Ureter (tissue), 1 donor: ENCODE measurements at places on chromosomes 11 and 22.

DNA sequence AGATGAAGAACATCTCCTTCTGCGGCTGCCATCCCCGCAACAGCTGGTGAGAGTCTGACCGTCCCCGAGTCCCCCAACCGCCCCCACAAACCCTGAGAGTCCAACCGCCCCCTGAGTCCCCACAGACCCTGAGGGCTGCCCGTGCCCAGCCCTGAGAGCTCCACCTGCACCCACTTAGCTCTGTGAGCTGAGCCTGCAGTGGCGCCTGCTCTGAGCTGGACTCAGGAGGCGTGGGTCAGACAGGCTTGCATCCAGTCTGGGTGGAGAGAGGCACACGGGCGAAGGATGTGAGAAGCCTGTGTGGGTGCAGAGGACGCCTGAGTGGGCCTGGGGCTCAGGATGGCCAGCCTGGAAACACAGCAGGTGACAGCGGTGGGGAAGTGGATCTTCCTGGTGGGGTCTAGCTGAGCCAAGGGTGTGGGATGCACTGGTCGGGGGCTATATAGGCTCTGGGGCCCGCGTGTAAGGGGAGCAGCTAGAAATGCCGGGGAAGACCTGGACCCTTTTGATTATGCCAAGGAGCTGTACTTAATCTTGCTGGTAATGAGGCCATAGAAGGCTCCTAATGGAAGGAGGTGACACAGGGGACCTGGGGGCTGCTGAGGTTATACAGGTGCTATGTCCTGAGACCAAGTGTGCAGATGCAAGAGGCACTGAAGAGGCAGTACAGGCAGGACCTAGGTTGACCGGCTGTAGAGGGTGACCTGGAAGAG lies 6.5 kb downstream of the MAPK8IP2 start:
- DNase-seq: no peak

DNA sequence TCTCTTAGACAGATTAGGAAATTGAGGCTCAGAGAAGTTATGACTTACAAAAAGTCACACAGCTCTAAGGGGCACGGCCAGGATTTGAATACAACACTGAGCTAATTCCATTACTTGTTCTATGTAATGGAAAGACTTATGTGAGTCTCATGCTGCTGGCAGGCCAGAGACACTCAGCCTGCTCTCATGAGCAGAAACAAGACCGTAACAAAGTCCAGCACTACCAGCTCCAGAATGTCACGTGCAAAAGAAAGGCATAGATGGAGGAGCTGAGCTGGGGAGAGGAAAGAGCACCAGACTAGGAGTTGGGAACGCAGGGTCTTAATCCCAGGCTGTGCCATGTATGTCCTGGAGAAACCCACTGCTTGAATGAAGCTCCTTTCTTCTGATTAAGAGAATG lies 1.8 kb downstream of the CHRDL2 start:
- DNase-seq: no peak

DNA sequence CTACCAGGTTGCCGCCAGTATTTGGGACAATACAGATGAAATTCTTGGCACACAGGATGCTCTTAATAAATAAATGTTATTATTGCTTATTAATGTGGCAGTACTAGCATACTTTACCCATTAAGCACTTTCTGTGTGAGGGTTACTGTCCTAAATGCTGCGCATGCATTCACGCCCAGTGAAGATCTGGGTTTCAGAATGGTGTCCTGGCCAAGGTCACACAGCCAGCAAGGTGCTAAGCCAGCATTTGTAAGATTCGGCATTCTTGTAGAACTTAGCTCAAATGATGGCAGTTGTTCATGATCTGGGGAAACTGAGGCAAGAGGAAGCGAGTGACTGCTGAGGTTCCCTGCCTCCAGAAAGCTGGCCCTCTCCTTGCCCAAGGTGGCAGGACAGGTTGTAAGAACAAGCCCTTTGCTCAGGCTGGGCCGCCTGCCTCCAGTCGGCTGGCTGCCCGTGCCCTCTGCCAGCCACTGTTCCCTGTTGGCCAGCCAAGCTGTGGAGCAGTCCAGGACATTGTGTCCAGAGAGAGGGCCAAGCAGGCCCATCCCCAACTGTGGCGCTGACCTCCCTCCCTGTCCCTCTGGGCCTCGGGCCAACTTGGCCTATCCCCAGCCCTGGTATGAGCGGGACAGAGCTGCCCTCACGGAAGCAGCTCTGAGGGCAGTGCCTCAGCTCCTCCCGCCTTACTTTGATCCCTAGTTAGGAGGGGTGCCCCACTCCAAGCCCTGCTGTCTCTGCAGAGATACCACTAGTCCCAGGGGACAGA lies 28.8 kb downstream of the TOB2 start:
- peak; percentile 90 for DNase-seq

GRCh38 chr11:95081412-95081811 lies 8.2 kb upstream of the ENDOD1 start:
- no peak for DNase-seq

DNA sequence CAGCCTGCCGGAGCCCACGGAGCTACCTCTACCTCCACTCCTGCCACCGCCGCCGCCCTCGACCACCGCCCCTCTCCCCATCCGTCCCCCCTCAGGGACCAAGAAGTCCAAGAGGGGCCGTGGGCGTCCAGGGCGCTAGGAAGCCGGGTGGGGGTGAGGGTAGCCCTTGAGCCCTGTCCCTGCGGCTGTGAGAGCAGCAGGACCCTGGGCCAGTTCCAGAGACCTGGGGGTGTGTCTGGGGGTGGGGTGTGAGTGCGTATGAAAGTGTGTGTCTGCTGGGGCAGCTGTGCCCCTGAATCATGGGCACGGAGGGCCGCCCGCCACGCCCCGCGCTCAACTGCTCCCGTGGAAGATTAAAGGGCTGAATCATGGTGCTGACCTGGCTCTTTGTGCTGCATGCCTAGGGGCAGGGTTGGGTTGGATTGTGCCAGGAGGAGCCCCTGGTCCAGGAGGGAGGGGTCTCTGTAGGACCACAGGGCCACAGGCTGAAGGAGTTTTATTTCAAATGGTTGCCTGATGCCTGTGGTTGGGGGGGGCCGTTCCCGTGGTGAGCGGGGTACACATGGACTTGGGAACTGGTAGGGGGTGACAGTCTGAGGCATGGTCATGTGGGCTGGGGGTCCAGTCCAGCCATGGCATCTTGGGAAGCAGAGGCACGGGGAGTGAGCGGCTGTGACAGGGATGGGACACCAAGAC lies 2.3 kb downstream of the PTPRCAP start:
- no peak for DNase-seq

GRCh38 chr11:75307058-75307457 lies 44.4 kb downstream of the ARRB1 start:
- no peak for DNase-seq

GRCh38 chr11:125688632-125689031 lies 8.0 kb upstream of the ACRV1 start:
- no peak for DNase-seq

GRCh38 chr11:109040303-109040702 lies 375.4 kb downstream of the DDX10 start:
- DNase-seq: no peak

GRCh38 chr11:13277768-13278608 lies at the start of gene BMAL1:
BMAL1 (plus strand) TSS chr11:13277790; CDS start chr11:13354309, 76,519 bp downstream.
- DNase-seq: peak; percentile 64

DNA sequence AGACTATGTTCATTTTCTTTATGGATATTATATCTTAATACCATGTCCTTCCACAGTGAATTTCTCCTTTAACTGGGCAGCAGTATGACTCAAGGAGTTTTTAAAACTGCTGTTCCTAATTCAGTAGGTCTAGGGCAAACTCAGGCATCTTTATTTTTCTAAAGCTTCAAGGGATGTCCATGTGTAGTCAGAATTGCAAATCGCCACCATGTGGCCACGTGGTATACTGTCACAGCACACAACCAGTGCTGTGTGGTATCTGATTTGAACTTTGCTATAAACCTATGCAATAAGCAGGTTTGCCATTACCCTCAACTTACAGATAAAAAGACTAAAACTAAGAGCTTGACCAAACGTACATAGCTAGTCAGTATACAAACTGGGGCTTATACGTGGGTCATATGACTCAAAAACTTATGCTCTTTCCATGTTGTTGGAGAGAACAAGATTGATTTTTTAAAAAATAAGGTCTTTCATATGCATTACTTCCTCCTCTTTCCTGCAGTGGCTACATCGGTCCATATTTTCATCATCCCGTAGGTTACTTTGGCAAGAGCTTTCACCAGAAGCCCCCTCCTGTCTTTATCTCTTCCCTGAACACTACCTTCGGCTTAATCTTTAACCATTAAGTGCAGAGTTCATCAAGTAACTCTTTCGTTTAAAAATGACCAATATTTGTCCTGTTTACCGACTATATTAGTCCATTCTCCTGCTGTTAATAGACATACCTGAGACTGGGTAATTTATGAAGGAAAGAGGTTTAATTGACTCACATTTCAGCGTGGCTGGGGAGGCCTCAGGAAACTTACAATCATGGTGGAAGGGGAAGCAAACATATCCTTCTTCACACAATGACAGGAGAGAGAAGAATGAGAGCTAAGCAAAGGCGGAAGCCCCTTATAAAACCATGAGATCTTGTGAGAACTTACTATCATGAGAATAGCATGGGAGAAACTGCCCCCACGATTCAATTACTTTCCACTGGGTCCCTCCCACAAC lies 8.0 kb upstream of the HTATIP2 start:
- DNase-seq: no peak

DNA sequence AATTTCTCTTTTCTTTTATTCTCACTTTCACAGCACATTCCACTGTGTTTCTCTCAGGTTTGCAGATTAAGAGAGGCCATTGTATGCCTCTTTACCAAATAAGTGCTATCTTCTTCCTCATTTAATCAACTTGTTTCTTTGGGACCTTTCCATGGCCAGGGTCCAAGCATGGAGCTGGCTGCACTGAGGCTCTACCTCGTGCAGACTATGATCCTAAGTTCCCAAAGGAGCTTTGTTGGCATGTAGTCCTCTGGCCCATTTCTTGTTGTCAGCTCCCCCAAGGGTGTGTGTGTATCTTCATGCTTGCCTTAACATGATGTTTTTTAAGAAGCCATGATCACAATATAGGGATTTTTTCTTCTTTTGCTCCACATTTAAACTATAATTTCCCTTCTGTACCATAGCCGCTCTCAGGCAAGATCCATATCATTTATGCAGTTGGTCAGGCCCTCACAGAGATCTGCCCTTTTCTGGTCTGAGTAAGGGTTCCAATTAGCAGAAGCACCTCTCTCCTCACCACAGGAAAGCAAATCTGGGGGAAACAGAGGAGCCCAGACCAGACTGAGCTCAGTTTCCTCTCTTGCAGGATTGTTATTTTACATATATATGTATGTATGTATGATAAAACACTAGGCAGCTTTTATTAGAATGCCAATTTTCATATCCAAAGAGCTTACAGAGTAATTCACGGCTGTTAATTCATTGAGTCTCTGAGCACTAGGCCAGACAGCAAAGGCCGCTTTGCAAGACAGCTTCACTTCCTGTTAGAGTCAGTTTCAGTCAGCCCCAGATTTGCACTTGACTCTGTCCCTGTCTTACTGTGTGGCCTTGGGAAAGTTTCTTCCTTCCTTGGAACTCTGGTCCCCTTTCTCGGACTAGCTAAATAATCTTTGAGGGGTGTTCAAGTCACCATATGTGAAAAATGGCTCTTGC lies 34.3 kb downstream of the CYB5R2 start:
- peak; percentile 33 for DNase-seq

GRCh38 chr11:57639321-57640067 lies 10.2 kb downstream of the YPEL4 start:
- no peak for DNase-seq

DNA sequence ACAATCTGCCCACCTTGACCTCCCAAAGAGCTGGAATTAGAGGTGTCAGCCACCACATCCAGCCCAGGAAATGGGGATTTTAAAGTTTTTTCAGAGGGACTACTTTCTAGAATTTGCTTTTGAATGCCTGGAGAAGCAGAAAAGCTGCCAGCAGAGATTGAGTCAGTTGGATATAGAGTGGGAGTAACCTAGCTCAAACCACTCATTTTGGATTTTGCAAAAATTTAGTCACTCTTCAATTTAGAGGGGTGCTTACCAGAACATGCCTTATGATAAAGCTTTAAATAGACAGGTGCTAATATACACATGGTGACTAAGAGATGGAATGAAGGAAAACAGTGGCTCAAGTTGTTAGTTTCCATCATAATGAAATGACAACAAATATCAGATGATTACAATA lies 26.5 kb upstream of the PSMA1 start:
- no peak for DNase-seq

GRCh38 chr11:119029340-119030028 lies 1.2 kb downstream of the SLC37A4 start:
- DNase-seq: no peak
